ENCODE measurements at places on chromosomes 12 and 14. TPM values are rescaled to one million over a fixed set of nuclear protein-coding genes. Genes with fewer than 3 reads are reported as not detected.

TSPAN9 gene
- 0.42 TPM for total RNA-seq

TPCN1 gene
- total RNA-seq = 29.9 TPM

CD163L1 gene
- total RNA-seq = 1.2 TPM

GZMH gene
- 5.7 TPM for total RNA-seq

GLT8D2 gene
- total RNA-seq = not detected

SLC17A8 gene
- total RNA-seq = not detected

RND1 gene
- 4.9 TPM for total RNA-seq

SPATS2 gene
- 13.3 TPM for total RNA-seq

CLEC6A gene
- total RNA-seq = not detected

SIX4 gene
- 0.17 TPM for total RNA-seq

BTBD6 gene
- total RNA-seq = 49.6 TPM

KCNMB4 gene
- 0.74 TPM for total RNA-seq

MAP1LC3B2 gene
- 0.89 TPM for total RNA-seq

DNA sequence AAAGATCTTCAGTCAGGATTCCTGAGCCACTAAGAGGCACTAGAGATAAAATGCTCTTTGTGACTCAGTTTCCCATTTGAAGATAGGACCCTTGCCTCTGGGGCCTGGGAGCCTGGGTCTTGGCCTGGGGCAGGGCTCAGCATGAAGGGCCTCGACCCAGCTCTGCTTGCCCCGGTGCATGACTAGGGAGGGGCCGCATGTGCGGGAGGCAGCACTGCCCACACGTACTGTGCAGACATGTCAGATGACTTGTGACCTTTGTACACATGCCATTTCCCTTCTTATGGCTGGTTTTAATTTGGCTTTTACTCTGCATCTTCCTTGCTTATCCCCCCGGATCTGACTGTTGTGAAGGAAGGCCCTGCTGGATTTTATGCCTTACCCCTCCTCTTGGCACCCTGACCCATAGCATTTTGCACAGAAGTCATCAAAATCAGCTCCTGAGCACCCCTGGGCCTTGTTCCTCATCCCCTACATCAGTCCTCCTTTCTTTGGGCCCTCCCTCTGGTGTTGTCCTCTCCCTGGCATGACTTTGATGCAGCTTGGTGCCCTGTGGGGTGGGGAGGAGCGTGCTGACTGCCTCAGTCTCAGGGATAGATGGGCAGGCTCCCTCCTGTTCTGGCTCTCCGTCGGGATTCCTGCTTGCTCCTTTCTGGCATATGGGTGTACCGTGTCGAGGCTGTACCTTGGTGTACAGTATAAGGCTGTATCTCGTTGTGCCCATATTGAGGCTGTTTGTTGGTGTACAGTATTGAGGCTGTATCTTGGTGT is 4.4 kb downstream of the CLSTN3 start:
- no peak for DNase-seq

DNA sequence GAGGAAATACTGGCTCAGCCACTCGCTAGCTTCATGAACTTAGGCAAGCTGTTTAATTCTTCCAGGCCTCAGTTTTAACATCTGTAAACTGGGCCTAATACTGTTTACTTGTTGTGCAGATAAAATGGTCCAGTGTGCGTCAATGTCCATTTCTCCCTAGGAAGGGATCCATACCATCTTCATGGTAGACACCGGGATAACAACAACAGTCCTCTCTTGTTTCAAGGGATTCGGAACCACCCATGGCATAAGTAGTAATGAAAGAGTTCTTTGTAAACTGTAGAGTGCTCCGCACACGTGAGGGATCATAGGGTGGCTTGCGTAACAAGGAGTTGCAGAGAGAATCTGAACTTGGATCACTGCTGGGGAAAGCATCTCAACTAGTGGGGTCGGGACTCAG is 17.3 kb upstream of the CHGA start:
- no peak for DNase-seq

- DNase-seq = no peak
Observed at GRCh38 chr14:65731933-65732506, 319.5 kb downstream of the FUT8 start.

- DNase-seq = no peak
Observed at GRCh38 chr14:90321891-90322290, 9.8 kb downstream of the NRDE2 start.

GRCh38 chr14:84361476-84361875 is 1168.5 kb upstream of the FLRT2 start:
- no peak for DNase-seq

DNA sequence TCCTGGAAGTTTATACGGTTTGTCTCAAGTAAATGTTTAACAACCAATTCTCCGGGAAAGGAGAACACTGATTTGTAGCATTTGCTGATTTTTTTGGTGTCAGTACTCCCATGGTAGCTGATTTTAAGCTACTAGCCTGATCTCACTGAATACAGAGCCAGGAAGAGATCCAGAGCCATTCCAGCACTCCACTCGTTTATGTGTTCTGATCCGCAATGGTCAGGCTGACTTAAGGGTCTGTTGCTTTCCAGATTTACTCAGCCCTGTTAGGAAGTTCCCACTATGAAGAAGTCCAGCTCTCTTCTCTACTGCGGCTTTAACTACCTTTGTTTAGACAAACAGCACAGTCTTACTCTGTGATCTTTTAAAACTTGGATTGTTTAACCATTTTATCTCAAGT is 38.0 kb upstream of the NID2 start:
- DNase-seq = no peak

GRCh38 chr12:28550757-28551704 is 360.8 kb downstream of the CCDC91 start:
- DNase-seq = no peak

- no peak for DNase-seq
Observed at GRCh38 chr14:87834594-87834993, 158.4 kb downstream of the GALC start.

GRCh38 chr14:96416292-96416691 is 24.4 kb downstream of the AK7 start:
- no peak for DNase-seq

GRCh38 chr12:71295953-71296352 is 138.2 kb upstream of the TSPAN8 start:
- no peak for DNase-seq

GRCh38 chr12:102756530-102756929 is 160.5 kb downstream of the PAH start:
- no peak for DNase-seq

- no peak for DNase-seq
Observed at GRCh38 chr12:11565752-11566151, 83.7 kb upstream of the ETV6 start.

DNA sequence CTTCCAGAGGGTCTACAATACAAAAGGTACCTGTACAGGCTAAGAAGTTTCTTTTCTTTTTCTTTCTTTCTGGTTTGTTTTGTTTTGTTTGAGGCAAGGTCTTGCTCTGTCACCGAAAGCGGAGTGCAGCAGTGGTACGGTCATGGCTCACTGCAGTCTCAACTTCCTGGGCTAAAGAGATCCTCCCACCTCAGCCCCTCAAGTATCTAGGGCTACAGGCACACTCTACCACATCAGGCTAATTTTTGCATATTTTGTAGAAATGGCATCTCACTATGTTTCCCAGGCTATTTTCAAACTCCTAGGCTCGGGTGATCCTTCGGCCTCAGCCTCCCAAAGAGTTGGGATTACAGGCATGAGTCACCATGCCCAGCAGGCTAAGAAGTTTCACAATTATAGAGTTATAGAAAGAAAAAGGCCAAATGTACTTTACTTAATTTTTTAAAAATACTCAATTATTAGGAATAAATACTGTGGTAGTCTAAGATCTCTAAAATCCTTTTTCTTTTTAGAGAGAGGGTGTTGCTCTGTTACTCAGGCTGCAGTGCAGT is 3.0 kb upstream of the PIGH start:
- no peak for DNase-seq

DNA sequence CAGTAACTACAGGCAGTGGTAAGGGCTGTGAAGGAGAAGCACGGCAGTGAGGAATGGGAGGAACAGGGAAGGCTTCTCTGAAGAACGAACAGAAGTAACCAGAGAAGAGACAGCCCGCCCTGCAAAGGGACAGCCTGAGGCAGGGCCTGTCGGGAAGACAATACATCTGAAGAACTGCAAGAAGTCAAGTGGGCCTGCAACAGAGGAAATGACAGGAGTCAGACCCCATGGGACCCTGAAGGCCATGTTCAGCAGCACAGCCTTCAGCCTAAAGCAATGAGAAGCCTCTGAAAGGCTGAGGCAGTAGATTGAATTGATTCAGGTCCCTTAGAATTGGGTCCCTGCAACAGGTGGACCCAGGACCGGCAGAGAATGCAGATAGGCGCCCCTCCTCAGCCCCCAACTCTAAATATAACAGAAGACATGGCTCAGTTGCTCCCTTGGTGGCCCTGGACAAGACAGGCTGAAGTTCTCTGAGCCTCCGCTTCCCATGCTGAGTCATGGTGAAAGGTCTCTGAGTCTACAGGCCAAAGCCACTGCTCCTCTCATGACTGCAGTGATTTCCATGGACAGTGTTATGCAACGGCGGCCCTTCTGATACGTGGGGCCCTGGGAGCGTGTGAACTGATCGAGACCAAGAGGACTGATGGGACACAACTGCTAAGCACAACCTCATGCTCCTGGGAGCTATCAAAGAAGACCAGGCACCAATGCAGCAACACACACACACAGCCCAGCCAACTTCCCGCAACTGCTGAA is 10.8 kb upstream of the ACTR6 start:
- DNase-seq = no peak

DNA sequence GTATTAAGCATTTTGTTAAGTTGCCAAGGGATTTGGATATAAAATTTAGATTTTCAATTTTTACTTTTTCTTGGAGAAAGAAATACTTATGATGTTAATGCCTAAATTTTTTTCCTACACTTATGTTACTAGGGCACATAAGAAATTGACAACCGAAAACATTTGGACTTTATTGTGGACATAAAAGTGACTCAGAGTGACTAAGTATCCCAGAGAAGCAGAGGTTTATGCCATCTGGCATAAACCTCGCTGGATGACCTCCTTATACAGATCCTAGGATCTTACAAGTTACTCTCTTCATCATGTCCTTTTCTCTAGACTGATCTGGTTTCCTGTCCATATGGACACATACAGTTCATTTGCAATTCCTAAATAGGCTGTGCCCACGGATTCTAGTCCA is 89.8 kb downstream of the RERG start:
- no peak for DNase-seq

DNA sequence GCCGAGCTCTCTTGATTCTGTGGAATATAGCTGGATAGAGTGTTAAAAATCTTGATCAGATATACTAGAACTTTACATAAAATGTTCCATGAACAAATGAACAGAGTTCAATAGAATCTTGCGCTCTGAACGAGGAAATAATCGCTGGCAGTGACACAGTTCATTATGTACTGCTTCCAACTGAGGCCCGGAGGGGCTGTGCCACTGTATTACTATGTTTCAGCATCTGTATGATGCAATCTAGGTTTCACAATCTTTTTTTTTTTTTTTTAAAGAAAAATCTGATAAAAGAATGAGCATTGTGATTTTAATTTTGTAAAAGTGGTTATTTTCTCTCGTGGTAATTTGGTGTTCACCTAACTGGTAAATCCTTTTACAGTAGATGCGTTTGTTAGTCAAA is 77.2 kb downstream of the FERMT2 start:
- DNase-seq = no peak

- no peak for DNase-seq
Observed at GRCh38 chr14:76146976-76147375, 4.7 kb upstream of the GPATCH2L start.

DNA sequence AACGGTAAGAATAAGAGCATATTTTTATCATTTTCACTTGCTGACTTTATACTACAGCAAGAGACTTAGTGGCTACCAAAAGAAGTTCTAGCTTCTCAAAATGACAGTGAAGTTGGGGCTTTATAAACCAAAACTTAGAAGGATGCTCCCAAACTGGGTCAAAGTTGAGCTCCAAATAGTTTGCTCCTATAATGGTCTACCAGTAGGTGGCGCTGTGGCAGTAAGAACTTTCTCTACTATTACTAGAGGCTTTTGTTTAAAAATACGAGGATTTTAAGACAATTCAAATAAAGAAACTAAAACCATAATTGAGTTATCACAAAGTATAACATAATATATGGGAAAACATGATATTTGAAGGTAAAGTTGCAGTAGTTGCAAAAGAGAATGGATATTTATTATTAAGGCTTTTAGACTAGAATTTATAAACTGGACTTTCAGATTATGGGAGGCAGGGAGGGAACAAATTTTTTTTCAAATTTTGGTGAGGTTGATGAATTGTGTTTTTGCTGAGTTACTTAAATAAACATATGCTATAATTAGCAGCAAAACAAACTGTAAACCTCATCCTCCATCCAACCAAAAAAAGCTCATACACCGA is 75.0 kb downstream of the TGFB3 start:
- DNase-seq = peak; percentile 42

GRCh38 chr14:68716698-68717097 is 76.2 kb downstream of the ZFP36L1 start:
- no peak for DNase-seq

DNA sequence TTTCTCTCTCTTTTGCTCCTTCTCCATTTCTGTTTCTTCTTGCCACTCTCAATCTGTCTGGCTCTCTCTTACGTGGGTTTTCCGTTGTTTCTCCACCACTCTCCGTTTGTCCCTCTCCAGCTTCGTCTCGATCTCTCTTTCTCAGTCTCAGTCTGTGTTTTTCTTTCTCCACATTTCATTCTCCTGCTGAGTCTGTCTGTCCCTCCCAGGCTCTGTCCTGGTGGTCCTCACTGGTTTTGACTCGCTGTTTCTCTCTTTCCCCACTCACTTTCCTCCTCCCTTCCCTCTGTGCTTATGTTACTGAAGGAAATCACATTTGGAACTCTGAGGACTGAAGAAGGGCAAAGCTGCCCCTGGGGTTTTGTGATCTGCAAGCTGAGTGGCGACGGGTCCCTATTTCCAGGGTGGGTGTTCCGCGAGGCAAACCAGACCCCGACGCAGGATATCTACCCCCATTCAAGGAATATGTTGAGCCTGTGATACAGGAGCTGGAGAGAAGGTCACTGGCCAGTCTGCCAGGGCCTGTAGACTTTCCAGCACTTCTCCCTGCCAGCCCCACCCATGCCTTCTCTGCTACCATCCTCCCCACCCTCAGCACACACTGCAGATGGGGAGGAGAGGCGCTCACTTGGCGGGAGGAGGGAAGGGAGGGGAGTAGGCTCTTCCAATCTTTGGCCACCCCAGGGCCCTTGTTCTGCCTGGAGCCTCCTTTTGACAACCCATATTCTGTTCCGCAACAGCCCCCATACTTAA is 102.7 kb upstream of the MAP1LC3B2 start:
- no peak for DNase-seq

DNA sequence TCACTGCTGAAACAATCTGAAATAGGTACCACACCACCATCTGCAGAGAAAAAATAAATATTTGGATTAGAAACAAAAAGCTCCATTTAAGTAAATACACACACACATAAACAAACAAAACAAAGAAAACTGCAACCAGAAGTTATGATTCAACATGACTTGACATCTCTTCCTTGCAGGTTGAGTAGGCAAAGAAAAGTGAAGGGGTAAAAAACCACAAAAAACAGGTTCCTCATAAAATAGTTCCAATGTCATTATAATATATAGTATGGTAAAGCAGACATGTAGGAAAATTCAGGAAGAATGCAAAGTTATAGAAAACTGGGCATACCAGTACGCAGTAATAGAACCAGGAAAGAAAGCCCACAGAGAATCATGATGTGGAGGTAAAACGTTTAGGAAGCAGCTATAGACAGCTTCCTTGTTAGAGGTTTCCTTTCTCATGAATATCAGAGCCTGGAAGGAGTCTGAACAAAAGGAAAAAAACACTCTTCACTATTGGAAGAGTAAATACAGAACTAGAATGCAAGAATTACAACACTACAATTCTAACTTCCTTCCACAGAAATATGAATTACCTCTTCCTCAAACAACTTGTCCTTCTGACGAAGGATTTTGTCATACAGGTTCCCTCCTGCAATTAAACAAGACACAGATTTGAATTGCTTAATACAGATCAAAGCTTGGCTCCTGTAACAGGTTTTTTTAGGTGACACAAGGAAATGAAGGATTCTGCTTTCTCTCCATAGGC is 6.1 kb downstream of the NEK9 start:
- DNase-seq = no peak
